ENCODE measurements at places on chromosomes 13 and 19. TPM values are rescaled to one million over a fixed set of nuclear protein-coding genes. Genes with fewer than 3 reads are reported as not detected.

SPACA6 gene
- total RNA-seq = 8.0 TPM

PLEKHF1 gene
- 29.3 TPM for total RNA-seq

NLRP7 gene
- not detected for total RNA-seq

LGALS7 gene
- total RNA-seq = not detected

ZNF99 gene
- not detected for total RNA-seq

GTPBP3 gene
- total RNA-seq = 19.3 TPM

GADD45GIP1 gene
- total RNA-seq = 44.6 TPM

THSD1 gene
- total RNA-seq = 29.0 TPM

KLK10 gene
- not detected for total RNA-seq

RAB20 gene
- total RNA-seq = 0.47 TPM

Data from myocyte (in vitro differentiated cells).